ENCODE measurements at places on chromosomes 6 and 20. TPM values are rescaled to one million over a fixed set of nuclear protein-coding genes. Genes with fewer than 3 reads are reported as not detected.

SF3B5 gene
- 108 TPM for polyA plus RNA-seq

TRMT11 gene
- polyA plus RNA-seq, result 33.0 TPM

CCM2L gene
- 5.2 TPM for polyA plus RNA-seq

IL17A gene
- not detected for polyA plus RNA-seq

F13A1 gene
- 14.9 TPM for polyA plus RNA-seq

HIVEP1 gene
- polyA plus RNA-seq, result 25.5 TPM

BPIFA1 gene
- polyA plus RNA-seq, result not detected

CST9L gene
- not detected for polyA plus RNA-seq

DNA sequence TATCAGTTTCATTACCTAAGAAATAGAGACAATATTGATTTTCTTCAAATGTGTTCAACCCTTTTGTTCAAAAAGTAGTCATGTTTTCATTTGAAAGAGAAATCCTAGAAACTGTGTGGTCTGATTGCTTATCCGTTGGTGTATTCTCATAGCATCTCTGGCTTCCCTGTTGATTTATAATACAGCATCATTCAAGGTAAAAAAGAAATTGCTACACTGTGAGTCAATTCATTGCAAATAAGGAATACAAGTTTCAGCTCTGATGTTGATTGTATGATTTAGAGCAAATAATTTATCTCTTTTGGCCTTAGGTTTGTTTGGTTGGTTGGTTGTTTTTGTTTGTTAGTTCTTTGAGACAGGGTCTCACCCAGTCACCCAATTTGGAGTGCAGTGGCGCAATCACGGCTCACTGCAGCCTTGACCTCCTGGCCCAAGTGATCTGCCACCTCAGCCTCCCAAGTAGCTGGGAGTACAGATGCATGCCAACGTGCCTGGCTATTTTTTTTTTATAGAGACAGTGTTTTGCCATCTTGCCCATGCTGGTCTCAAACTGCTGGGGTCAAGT, 185.5 kb upstream of the TNFAIP3 start:
- no peak for DNase-seq

DNA sequence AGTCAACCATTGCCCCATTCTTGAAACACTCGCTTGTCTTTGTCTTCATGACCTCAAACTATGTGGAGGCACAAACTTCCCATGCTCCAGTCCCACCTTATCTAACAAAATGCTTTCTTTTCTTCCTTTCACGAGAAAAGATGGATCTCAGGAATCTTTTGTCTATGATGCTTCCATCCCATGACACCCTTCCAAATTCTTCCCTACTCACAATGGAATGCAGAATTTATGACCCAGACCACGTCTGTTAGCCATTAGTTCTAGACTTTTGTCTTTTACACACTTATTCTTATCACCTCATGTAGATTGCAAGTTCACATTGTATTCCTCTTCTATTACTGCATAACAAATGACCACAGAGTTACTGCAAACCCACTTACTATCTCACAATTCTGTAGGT, 24.2 kb upstream of the LAMP5 start:
- DNase-seq, result no peak

DNA sequence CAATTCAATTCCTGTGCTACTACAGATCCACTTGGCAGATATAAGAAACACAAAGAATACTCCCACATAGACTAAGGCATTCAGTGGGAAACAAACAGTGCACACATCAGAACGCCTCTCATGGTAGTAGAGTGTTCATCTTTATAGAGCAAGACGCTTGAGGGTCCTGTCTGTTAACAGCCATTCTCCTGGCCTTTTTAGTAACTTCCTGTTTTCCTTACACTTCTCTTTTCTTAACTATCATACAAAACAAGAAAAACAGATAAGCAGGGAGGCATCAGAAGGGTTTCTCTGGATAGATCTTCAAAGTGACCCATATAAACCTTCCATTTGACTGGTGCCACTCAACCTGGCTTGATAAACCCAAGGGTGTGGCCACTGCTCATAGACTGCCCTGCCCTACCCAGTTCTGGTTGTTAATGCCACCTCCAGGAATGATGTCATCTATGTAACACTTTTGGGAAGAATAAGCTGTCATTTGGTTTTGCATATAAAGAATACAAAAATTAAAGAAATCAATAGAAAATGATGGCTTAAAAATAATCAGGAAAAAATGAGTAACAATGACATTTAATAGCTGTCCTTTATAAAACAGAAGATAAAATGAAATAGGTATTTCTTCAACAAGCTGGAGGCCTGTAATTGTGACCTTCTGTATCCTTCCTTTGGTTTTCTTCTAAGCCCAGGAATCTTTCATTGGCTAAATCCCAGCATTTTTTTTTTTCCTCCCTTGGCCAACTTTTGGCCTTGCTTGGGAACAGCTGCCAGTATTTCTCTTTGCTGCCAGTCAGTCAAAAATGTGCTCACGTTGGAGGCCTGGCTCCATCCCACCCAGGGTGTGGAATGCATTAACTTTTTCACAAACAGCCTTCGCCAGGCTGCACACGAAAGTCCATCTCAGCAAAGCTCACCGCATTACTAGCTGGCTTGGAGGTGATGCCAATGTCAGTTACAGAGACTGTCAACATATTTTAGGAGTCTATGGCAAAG, 103.5 kb downstream of the GJA10 start:
- DNase-seq, result no peak

- no peak for DNase-seq
These were observed 18.4 kb upstream of the RAMACL start for GRCh38 chr6:166604911-166605310.

- no peak for DNase-seq
These were observed 350.7 kb upstream of the RNF24 start for GRCh38 chr20:4366076-4366475.

- no peak for DNase-seq
These were observed 90.4 kb downstream of the CARMIL1 start for GRCh38 chr6:25369433-25370177.

DNA sequence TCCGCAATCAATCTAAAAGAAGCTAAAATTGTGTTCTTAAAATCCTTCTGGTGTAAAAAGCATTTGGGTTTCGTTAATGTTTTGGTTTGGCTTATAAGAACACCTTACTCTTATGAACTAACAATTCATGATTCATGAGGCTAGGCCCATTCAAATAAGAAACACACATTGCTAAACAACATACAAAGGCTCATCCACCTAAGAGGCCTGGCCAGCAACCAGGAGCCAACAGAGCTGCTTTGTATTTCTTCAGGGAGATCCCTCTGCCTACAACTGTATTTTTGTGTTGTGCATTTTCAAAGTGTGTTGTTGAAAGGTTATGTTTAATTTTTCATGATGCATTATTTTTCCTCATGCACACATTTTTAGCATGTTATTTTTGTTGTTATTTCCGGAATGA, 98.6 kb downstream of the PTPRK start:
- no peak for DNase-seq

DNA sequence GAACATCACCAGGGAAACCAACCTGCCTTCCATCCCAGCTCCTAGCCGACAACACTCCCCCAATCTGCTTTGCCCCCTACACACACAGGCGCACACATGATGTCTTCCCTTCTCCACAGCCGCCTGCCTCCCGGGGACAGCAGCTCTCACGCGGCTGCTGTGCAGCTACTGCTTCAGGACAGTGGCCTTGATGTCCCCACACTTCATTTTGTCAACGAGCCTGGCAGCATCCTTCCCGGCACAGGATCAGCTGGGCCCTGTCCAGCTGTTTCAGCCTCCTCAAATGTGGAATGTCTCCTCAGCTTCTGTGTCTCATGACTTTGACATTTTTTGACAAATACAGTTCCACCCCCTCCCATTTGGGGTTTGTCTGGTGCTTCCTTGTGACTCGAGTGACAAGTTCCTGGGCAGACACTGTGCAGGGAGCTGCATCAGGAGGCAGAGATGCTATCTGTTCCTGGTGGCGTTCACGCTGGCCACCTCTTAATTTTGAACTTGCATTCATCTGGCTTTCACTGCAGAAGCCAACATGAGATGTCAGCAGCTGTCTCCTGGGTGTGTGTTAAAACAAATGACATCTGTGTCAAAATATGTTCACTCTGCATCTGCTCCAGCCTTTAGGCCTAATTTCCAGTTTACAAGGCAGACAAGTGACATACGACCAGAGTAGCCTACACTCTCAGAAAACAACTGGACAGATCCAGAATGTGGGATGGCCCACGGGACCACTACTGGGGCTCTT, 57.2 kb downstream of the GINS1 start:
- no peak for DNase-seq

DNA sequence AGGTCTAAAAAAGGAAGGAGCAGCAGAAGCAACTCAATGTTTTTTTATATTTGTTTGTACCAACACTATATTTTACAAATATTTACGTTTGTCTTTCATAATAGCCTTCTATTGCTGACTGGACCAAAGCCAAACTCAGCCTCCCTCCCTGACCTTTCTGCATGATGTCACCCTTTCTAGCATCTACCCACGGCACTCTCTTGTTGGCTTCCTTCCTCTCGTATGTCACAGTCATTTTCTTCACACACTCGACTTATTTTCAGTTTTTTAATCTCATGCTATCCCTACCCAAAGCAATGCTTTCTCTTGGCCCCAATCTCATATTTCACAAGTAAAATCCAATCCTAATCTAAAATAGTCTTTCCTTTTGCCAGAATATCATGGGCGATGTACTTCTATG, 16.3 kb upstream of the FAM8A1 start:
- DNase-seq, result no peak

DNA sequence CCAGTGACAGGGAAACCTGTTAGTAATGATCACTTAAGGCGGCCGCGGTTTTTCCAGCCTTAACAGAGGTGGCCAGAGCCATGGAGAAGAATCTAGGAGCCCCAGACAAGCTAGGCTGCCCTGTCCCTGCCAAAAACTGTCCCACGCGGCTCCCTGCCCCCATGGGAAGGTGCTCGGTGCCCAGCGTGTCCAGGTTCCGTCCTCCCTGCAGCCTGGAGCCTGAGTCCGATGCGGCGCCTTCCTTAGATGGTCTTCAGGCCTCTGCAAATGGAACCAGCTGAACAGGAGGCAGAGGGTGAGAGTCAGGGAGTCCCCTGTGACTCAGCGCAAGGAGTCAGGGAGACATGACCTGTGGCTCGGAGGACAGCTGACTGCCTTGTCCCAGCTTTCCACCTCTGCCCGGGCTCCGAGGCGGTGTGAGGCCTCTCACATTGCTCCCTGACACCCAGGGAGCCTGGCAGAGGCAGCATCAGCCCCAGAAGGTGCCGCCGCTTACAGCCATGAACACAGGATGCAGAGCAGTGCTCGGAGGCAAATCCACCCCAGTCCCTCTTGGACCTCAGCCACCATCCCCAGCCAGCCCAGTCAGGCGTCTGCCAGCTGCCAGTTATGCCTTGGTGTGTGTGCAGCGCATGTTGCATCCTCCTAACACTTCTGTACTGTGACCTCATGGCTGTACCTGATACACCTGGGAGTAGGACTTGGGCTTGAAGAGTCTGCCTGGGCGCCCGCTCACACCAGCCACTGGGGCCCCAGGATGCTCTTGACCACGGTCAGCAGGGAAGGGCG, 377.7 kb downstream of the CDH4 start:
- no peak for DNase-seq

DNA sequence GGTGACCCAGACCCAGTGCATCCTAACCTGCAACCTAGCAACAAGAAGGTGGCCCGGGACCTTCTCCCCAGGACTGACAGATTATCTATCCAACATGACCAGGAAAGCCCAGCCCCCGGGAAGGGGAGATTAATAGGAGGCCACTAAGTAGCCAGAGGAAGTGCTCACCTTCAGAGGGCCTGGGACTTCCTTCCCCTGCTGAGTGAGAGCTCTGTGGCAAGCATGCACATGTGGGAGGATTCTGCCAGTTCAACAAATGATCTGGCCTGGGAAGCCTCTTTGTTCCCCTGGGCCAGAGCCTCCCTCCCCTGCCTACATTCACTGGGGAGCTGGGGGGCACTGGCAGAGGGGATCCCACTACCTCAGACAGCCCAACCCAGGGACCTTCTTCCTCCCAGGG, 39.6 kb downstream of the SHLD1 start:
- no peak for DNase-seq

GRCh38 chr20:54091120-54091480, 20.7 kb upstream of the BCAS1 start:
- no peak for DNase-seq
